Transverse colon (tissue), 4 donors: ENCODE measurements at places on chromosomes 5 and 9.

DNA sequence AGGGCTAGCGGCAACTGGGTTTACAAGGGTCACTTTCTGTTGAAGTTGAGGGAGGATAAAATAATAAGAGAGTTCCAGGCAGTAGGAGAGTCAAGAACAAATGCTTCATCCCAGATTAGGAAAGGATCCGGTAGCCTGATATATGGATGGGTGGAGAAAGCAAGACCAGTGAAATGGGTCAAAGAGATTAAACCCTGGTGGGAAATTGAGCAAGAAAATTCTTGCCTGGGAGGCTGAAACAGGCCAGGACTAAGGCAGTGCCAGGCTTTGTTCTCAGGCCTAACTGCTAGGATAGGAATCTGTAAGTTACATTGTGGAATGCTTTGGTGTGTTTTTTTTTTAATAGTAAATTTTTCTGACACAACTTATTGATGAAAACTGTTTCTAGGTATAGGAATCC is 257.4 kb upstream of the RFX3 start:
- DNase-seq: no peak

DNA sequence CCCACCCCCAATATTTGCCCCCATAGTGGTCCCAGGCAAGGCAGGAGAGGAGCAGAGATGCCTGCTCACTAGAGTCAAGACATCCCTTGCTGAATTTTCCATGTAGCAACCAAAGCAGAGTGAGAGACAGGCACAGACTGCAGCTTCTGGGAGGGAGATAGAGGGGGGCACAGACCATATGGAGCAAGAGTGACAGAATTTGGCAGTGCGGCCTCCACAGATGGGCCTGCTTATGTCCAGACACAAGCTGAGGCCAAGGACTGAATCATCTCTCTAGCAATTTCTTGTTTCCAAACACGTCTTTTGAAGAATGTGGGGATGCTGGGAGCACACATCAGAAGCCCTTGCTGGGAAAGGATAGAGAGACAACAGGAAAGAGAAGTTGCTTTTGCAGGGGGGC is 53.0 kb upstream of the ALDH1B1 start:
- DNase-seq: no peak

GRCh38 chr5:109250533-109251329 is 159.0 kb downstream of the PJA2 start:
- no peak for DNase-seq

DNA sequence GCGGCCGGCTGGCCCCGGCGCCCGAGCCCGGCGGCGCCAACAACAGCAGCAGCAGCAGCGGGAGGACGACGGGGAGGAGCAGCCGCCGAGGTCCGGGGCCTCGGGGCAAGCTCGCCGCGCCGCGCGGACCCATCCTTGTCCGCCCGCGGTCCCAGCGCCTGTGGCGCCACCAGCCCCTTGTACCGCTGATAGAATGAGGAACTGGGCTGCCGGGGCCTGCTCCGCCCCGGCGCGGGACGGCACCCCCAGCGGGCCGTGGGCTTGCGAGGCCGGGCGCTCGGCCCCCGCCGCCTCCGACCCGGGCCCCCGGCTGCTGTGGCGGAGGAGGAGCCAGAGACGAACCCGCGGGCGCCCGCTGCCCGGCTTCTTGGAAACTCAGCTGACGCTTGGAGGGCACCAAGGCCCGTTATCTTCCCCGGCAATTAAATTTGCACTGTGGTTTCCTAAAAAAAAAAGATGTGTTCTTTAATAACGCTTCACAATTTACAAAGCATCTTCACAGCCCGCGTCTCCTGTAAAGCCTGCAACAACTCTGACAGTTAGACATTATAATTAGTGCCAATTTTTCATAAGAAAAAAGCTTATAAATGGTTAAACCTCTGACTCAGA is at the start of gene ARSB:
ARSB (minus strand) TSS at position 195 of the 609 bp plus-strand sequence; CDS start at position 133, 62 bp downstream.
- peak; percentile 55 for DNase-seq

GRCh38 chr5:161546470-161547301 is at the start of gene GABRB2:
TSS of gene GABRB2 (minus strand) at chr5:161546725. CDS start at chr5:161546643, 82 bp downstream.
- DNase-seq: peak; percentile 61

GRCh38 chr9:15403155-15403554 is 19.5 kb upstream of the SNAPC3 start:
- DNase-seq: no peak

DNA sequence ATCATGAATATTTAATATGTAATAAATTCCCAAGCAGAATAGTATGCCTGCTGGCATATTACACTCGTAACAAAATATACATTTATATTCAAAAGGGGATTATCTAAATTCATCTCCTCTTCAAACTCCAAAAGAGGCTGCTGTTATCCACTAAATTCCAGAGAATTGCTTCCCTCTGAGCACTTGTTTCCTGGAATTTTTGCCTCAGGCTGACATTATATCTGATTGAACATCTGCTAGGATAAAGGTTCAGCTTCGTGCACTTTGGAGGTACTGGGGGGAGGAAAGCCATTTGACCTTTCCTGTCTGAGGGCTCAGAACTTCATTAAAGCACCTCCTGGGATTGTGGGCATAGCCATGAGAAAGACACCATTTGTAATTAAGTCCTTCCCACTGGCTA is 4.3 kb upstream of the HAPLN1 start:
- DNase-seq: no peak

DNA sequence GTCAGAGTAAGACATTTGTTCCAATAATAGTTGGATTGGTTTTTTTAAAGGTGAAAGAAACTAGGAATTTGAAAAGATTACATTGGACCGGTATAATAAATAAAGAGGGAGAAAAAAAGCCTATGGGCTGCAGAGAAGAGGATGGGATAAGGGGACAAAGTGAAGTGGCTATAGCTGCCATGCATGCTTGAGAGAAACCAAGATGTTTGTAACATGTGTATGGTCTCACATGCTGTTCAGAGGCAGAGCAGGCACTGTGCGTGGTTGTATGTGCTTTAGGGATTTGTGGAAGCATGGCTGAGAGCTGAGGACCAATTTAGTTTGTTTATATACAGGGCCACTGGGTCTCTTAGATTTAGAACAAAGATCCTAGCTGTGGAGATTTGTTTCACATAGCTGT is 32.7 kb downstream of the LNPEP start:
- DNase-seq: no peak

DNA sequence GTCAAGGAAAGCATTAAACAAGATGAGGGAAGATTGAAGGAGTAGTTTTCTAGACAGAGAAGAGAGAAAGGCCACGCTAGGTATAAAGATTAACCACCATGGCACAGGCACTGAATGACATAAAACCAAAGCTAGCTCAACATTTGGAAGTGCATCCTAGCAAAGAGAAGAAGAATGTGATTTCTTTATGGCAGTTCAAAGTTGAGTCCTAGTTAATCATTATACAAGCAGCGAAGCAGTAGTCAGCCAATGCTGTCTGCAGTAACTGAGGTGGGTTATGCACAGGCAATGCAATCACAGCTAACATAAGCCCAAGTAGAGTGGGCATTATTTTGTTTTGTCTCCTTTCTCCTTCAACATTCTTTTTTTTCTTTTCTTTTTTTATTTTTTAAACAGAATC is 24.0 kb upstream of the ANKRD31 start:
- no peak for DNase-seq

GRCh38 chr5:145943674-145944121 is 7.3 kb downstream of the SH3RF2 start:
- peak; percentile 44 for DNase-seq

GRCh38 chr9:75602060-75602459 is 288.4 kb upstream of the PCSK5 start:
- no peak for DNase-seq

GRCh38 chr5:25862276-25862675 is 1176.1 kb downstream of the CDH9 start:
- DNase-seq: no peak

- DNase-seq: no peak
Measured at GRCh38 chr5:102801371-102801770, 46.3 kb downstream of the PAM start.

- peak; percentile 40 for DNase-seq
Measured at GRCh38 chr9:89527084-89527483, 29.2 kb upstream of the SEMA4D start.

DNA sequence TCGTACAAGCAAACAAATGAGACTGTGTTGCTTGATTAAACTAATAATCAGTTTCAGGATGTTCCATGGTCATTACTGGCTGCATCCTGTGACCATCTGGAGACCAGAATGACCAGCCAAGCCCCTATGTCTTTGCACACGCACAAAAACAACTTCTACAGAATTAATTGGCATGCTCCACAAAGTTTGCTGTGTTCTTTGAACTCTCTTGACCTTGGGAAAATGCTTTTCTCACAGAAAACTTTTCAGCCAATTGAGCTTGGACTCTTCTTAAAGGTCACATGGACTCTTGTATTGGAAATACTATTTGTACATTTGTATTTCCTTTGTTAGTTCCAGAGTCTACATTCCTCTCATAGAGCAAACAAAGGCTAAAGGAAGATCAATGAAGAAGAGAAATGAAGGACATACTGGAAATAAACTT is 147.8 kb downstream of the ARRDC3 start:
- DNase-seq: no peak

DNA sequence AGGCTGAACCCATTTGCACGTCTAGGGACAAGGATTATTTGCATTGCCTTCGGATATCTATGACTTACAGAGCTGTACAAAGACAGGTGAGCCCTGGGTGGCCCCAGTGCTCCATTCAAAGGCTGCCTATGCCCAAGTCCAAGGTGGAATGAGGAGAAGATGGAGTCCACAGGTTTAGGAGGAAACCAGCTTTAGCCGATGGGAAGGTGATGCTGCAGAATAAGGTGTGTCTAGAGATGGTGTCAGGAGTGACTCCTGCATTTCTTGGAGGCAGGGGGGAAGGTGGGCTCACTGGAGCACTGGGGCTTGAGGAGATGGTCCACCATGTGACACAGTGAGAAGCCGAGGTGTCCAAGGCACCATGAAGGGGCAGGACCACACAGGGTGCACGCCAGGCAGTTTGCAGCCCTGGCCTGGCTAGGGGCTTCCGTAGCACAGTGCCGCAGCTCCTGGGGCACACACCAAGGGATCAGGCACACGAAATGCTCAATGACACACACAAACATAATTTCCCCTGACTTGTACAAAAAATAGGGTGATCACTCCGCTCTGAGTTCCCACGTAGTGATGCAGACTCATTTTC is 32.1 kb downstream of the SEMA4D start:
- DNase-seq: no peak

DNA sequence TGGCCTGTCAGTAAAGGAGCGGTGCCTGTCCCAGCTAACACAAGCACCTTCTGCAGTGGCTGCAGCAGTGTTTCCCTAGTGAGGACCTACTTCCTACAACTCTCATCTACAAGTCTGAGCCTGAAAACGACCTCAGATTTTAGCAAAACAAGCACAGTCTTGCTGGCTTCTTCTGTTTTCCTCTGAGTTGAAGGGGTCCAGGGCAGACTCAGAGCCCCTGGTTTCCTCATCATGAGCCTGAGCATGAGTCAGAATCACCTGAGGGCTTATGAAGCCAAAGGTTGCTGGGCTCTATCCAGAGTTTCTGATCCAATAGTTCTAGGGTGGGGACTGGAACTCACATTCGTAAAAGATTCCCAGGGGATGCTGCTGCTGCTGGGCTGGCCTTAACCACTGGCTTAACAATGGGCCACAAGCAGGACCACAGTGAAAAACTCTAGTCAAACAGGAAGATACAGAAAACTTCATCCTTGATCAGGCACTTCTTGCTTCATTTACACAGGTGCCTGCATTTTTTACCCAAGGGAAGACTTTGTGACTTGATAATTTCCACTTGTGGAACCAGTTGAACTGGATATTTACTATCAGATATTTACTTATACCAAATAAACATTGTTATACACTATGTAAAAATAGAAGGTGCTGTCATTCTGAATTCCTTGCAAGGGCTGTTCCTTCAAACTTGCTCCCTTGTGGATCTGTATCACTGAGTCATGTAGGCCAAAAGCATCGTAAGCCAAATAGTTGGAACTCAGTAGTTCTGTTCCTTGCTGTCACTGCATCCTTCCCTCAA is 4.3 kb upstream of the ACER2 start:
- no peak for DNase-seq

GRCh38 chr5:31107091-31107518 is 86.4 kb upstream of the CDH6 start:
- DNase-seq: no peak

- no peak for DNase-seq
Measured at GRCh38 chr9:116172216-116172615, 18.6 kb downstream of the PAPPA start.

DNA sequence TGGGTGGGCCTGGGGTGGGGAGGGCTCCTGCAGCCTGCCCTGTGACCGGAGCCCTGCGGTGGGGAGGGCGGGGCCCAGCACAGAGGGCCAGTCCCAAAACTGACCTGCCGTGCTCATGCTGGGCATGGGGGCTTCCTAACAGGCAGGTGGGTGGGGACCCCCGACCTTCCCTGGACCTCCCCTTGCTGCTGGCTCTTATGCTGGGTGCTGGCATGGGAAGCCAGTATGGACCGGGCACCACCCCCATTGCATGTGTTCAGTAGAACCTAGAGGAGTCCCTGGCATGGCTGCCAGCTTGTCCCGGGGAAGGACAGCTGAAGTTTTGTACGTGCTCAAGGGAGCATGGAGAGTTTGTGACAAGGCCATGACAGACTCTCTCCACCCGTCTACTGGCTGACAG is 37.1 kb downstream of the WNK2 start:
- DNase-seq: no peak

DNA sequence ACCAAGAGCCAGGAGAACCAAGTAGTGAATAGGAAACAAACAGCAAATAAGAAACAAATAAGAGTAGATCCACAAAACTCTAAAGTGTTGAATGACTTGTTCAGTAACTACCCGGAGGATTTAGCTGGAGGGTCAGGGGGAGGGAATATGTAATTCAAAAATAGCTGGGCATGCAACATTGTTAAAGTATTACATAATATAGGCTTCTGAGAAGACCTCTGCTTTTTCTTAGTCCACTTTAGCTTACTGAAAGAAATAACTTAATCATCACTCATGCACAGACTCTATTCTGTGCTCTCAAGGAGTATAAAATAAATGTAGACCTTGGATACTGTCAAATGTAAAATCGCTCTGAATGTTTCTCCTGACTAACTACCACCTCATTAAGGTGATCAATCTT is 183.2 kb upstream of the POU5F2 start:
- DNase-seq: no peak

DNA sequence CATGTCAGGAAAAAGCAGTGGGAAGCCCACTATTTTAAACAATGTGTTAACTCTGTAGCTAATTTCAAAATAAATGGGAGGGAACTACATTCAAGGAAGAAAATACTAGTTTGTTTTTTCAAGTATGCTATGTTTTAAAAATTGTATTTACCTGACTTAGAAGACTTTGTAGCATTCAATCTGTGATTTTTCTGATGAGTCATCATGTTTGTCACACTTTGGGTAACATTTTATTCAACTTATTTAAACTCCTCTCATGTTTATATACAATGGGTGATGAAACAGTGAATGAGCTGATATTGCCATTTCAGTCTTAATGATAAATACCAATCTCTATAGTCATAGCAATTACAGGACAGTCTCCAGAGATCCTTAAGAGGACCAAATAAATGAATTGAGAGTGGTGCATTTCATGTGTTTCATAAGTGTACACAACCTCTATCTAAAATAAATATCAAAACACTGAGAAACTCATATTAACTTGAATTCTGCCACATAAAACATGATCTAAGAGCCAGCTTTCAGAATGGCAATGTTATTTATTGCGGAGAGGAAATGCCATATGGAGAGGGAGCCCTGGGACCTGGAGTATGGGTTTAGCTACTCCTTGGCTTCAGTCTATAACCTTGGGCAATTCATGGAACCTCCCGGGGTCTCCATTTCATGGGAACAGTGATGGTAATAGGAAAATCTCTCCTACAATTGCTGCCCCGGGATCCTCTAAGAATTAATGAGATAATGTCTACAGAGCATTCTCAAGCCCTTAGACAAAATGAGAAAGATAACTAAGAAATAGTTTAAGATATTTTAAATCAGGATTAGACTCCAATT is 913.9 kb downstream of the TLE4 start:
- DNase-seq: no peak

- DNase-seq: no peak
Measured at GRCh38 chr9:27204578-27204977, 92.4 kb downstream of the EQTN start.
